ENCODE measurements at places on chromosomes 16 and 17.
A peak's percentile ranks its signal among the peaks of the same experiment; 100 is the strongest.

DNA sequence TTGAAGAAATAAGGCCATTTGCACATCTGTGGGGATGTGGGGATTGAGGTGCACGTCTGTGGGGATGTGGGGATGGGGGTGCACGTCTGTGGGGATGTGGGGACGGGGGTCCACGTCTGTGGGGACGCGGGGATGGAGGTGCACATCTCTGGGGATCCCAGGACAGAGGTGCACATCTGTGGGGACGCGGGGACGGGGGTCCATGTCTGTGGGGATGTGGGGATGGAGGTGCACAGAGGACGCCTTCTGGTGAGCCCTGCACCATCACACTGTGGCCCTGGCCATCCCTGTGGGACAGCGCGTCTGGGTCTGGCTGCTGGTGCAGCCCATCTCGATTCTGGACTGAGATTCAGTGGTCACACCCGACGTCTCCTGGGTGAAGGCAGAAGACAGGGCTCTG lies 161.4 kb downstream of the LAT start:
- no peak for DNase-seq

DNA sequence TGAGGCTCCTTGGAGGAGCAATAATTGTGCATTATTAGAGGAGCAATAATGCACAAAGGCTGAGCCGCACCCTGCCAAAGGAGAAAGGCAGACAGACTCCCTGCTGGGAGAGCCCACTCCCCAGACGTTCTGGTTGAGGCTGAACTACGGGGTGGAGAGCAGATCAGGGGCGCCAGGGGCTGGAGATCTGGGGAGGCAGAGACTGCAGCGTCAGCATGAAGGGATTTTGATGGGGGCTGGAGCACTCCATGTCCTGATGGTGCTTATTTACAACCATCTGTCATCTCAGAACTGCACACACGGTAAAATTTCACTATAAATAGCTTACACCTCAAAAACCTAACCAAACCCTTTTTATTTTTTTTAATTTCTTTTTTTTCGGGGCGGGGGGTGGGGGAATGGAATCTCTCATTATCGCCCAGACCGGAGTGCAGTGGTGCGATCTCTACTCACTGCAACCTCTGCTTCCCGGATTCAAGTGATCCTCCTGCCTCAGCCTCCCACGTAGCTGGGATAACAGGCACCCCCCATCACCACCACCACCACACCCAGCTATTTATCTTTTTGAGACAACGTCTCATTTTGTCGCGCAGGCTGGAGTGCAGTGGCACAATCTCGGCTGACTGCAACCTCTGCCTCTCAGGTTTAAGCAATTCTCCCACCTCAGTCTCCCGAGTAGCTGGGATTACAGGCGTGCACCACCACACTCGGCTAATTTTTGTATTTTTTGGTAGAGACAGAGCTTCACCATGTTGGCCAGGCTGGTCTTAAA lies 4.3 kb upstream of the C16orf95 start:
- DNase-seq, result no peak

GRCh38 chr16:17607609-17608008 lies 136.8 kb upstream of the XYLT1 start:
- DNase-seq, result no peak

- DNase-seq, result no peak
Observed at GRCh38 chr17:7043497-7044198, at the start of gene SLC16A11. TSS of gene SLC16A11 (minus strand) at chr17:7044092. CDS start at chr17:7043513, 579 bp downstream.

DNA sequence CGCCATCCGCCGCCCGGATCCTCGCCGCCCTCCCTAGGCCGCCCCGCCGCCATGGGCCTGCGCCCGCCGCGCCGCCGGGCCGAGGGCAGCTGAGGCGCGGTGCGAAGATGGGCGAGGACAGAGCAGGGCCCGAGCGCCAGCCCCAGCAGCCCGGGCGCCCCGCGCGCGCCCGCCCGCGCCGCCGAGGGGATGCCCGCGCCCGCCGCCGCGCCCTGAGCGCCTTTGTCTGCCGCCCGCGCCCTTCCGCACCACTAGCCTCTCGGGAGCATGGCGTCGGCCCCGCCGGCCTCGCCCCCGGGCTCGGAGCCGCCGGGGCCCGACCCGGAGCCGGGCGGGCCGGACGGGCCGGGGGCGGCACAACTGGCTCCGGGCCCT lies 278 bp downstream of the RAB11FIP3 start:
- no peak for DNase-seq

DNA sequence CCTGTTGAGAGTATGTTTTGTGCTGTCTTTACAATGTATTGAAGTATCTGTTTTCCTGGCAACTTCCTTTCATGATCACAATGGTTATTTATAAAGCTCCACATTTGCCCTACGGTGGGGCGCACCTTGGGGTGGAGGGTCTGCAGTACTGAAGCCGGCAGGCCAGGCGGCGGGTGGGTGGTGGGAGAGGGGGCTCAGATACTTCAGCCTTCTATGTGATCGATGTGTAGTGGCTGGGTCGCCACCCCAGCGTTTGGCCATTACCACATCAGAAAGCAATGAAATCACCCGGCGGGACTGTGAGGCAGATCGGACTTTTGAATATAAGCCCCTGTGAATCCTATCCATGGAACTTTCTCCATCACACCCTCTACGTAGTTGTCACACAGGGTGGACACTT lies 196.6 kb downstream of the FOXL1 start:
- DNase-seq, result no peak

DNA sequence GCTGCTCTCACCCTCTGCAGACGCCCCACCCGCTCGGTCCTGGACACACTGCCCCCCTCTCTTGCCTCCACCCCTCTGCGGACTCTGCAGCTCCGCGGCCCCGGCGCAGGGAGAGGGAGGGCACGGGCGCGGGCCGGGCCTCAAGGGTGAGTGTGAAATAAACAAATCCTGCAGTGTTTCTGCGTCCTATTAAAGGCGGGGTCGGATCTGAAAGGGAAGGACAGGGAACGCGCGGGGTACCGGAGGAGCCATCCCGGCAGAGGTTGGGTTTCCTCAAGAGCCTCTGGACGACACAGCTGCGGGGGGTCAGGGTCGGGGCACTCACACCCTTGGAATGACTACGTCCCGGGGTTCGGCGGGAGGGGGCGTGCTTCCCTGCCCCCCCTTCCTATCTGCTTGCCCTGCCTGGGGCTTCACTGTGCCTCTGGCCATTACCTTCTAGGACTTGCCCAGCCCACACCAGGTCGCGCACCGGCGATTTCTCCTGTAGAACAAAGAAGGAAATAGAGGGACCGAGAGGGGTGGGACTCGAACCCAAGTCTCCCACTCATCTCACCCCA lies 466 bp upstream of the HSF4 start:
- no peak for DNase-seq

- DNase-seq, result peak; percentile 44
Observed at GRCh38 chr17:49523706-49524472, 28.8 kb downstream of the NGFR start.

DNA sequence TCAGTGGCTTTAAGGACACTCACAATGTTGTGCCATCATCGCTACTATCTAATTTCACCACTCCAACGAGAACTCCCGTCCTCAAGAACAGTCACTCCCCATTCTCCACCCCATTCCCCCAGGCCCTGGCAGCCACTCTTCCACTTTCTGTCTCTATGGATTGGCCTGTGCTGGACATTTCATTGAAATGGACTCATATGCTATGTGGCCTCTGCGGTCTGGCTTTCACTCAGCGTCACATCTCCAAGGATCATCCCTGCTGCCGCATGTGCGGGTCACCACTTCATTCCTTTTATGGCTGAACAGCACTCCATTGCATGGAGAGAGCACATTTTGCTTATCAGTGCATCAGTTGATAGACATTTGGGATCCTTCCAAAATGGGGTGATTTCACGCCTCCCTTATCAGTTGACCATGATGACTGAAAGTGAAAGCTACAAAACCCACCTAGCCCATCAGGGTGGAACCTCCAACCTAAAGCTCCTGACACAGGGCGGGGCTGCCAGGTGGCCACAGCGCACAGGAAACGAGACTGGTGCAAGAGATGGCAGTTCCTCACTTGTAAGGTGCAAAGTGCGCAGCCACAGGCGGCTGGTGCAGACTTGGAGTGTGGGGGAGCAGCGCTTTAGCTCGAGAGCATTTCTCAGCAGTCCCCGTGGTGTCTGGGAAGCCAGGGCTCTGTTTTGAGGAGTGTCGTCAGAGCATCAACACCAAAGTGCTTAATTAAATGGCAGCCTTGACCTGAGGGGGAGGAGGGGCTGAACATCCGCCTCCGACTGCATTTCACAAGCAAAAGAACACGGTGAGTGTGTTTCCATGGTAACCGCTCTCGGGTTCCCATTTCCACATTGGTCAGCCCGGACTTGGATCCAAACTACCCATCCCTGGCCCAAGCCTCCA lies 23.8 kb downstream of the COTL1 start:
- DNase-seq, result peak; percentile 93

DNA sequence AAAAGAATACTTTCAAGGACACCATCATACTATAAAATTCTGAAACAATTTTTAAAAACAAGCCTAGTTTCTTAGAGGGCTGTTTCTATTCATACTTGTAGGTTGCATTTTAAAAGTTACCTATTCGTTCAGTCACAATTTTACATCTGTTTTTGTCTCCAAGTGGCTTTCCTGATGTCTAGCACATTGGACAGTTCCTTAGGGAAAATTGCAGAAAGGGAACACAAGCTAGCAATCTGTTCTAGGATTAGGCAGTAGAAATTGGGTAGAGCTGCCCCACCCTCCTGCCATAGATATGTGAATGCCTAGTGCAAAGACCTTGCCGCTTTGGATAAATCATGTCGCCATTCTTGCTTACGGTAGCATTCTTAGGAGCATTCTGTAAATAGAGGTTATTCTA lies 358.9 kb downstream of the RBFOX1 start:
- no peak for DNase-seq

DNA sequence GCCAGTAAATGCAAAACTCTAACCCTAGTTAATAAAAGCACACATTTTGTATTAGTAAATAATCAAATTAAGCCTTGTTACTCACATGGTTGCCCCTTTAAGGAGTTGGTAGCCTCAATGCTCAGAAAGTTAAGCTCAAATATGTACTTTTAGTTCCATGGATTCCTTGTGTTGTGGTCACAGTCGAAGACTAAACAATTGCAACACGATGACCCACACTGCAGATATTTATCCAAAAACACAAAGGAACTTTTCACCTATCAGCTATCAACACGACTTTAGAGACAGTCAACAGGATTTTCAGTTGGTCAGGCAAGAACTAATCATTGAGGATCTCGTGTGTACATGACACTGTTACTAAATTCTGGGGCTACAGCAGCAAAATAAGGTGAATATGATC lies 47.4 kb upstream of the NUDT7 start:
- DNase-seq, result no peak

DNA sequence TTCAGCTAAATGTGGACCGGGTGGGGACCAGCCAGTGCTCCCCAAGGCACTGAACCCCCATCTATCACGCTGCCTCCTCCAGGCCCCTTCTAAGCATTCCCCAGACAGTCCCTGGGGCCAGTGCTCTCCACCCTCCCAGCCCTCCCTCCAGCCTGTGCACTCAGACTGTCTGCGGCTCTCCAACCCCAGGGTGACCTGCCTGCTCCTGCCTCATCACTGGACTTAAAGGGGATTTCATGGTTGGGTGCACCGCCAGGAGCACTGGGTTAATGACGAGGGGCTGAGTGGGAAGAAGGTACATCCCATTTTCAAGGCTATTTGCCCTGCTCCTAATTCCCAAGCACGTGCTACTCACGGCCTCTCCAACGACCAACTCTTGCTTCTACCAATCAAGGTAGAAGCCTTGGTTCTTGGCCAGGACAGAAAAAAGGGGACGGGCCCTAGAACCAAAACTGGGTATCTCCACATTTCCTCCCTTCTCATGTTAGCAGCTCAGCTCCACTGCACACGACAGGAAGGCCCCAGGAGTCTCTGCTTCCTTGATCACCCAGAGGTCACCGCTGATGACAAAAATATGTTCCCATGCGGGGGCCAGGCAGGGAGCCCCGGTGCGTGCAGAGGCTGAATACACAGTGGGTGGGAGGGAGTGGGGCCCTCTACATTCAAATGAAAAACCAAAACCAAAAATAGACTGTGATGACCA lies 3.5 kb upstream of the ABR start:
- no peak for DNase-seq

GRCh38 chr17:45672301-45672700 lies 111.8 kb upstream of the CRHR1 start:
- no peak for DNase-seq

DNA sequence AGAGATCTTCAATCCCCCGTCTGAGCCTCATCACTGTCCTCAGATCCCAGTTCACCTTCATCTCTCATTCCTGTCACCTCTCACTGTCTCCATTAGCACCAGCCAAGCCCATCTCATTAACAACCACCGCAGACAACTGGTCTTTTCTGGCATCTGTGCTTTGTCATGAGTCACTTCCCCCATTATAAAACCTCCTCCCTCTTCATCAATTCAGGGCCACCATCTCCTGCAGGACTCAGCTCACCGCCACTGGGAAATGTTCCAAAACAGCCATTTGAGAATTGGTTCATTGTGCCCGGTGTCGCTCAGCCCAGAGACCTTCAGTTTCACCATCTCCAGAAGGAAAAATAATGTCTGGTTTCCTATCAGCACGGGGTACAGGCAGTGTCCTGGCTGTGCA lies 56.9 kb upstream of the TEKT3 start:
- no peak for DNase-seq

DNA sequence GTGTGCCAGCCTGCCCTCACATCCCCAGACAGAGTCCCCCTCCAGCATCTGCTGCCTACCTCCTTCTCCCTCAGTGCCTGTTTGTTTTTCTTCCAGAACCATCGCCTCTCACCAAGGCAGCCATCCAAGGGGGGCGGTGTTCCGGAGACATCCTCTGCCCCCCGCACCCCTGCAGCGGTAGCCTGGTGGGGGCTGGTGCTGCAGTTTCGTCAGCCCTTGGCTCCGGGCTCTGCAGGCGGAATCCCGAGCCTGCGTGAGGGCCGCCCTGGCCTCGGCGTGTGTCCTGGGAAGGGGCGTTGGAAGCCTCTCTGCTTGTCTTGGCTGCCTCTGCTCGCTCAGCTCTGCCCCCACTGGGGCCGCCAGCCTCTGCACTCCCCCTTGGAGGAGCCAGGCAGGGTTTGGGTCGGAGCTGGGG lies 126.0 kb upstream of the CIBAR2 start:
- no peak for DNase-seq

DNA sequence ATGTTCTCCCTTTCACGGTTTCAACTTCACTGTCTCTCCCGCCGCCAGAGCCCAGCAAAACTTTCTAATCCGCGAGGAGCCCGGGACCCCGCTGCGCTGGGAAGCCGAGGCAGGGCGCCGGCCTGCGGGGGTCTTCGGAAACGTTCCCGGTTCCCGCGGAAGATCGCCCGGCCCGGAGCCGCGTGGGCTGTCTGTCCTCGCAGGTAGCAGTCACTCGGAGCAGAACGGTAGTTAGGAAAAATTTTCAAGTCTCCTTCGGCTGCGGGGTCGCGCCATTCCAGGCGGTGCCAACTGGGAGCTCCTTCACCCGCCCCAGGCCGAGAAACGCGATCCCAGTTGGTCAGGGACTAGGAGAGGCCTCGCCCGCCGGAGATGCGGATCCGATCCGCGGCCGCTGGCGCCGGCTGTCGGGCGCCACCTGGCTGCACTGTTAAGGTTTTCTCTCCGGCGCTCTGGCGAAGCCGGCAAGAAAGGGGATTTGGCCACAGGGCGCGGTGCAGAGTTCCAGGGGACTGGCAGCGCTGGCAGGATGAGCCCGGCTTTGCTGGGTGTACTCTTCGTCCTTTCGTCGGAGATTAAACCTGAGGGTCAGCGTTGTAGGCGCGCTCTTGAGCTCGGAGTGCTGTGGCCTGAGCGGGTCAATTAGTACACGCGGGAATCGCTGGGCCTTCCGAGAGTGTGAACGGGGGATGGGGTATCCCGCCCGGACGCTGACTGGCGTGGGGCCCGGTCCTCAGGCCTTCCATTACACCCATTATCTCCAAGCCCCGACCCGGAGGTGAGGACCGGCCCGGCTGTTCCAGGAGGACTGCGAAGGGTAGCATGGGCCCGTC lies 135.4 kb downstream of the KCNJ12 start:
- peak; percentile 64 for DNase-seq

GRCh38 chr16:117379-118365 lies 20.8 kb downstream of the NPRL3 start:
- DNase-seq, result peak; percentile 58

All from activated CD4-positive, alpha-beta T cell treated with anti-CD3 and anti-CD28 coated beads, Interleukin-2, Interleukin-4, amounts not matched to agents 100 ng/mL and 50 ng/mL, durations not matched to agents 16 hours and 8 hours (primary cell).